ENCODE measurements at places on chromosomes 7 and 10.

DNA sequence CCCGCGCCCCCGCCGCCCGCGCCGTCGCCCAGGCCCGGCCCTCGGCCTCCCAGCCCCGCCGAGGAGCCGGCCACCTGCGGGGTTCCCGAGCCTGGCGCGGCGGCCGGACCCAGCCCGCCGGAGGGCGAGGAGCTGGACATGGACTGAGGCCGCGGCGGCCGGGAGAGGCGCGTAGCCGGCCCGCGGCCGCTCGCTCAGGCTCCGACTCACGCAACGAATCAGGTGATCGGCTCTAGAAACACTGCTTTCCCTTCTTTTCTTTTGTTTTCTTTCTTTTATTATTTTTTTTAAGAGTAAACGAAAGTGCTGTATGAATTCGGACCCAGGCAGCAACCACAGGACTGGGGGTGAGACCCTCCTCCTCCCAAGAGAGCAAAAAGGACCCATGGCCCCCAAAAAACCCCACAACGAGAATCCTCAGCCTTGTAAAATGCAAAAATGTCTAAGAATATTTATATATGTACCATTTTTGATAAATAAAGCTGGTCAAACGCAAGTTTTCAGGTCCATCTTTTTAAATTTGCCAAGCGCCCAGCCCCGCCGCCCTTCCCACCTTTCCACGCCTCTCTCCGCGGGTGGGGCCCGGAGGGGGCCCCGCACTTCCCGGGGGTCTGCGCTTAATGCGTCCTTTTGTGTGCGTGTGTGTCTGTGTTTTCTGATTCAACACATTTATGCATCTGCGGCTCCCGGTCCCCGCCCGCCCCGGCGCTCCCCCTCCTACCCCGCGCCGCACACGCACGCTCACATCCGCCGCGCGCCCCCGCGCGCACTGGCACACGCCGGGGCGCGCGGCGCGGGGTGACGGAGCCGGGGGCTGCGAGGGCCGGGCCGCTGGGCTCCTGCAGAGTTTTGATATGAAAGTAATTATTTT, 4.4 kb downstream of the UNCX start:
- no peak for DNase-seq

- no peak for DNase-seq
Observed at GRCh38 chr7:123864436-123864835, 19.5 kb downstream of the HYAL4 start.

GRCh38 chr7:130409712-130410072, 29.4 kb downstream of the CPA1 start:
- no peak for DNase-seq

DNA sequence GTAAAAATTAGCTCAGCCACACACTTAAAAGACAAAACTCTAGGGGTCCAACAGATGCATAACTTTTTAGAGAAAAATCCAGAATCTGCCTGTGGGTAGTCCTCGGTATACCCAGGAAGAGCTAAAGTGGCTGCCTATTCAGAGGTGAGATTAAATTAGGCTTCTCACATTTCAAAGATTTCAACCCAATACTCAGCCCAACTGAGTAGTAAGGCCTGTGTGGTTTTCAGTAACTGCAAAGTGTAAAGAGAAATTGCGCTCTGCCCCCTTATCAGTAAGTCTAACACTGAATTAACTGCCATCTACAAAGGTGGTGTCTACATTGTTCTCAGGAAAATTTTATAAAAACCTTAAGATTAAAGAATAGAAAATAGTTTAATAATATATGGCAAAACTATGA, 88.2 kb downstream of the ELMO1 start:
- DNase-seq: no peak

- DNase-seq: no peak
Observed at GRCh38 chr7:74275401-74275881, 13.8 kb upstream of the CLIP2 start.

- DNase-seq: no peak
Observed at GRCh38 chr10:15344876-15345285, 26.2 kb downstream of the FAM171A1 start.

DNA sequence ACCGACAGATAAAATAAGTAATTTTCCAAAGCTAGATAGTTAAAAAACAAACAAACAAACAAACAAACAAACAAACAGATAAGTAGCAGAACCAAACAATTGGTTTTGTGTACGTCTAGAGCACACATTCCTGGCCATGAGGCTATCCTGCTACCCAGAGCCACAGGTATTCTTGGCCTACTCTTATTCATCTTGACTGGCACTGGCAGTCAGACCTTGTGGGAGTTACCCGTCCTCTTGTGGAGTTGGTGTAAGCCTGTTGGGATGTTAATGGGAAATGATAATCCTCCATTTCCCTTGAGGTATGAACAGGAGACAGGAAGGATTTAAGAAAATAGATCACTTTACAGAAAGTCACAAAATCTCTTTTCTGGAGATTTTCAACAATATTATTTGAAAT, 142.4 kb upstream of the MEOX2 start:
- DNase-seq: no peak

All from activated T-cell treated with anti-CD3 and anti-CD28 coated beads, Interleukin-2, amount 50 U/mL, for 4 hours (primary cell).